ENCODE measurements at places on chromosomes 2 and 18.

DNA sequence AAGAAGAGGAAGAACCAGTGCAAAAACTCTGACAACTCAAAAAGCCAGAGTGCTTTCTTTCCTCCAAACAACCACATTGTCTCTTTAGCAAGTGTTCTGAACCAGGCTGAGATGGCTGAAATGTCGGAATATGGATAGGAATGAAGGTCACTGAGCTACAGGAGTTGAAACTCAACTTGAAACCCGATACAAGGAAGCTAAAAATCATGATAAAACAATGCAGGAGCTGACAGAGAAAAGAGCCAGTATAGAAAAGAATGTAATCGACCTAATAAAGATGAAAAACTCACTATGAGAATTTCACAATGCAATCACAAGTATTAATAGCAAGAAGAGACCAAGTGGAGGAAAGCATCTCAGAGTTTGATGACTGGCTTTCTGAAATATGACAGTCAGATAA, 15.0 kb upstream of the EIF2AK3 start:
- DNase-seq: no peak

GRCh38 chr2:20453087-20453486, 6.2 kb downstream of the RHOB start:
- DNase-seq: no peak

DNA sequence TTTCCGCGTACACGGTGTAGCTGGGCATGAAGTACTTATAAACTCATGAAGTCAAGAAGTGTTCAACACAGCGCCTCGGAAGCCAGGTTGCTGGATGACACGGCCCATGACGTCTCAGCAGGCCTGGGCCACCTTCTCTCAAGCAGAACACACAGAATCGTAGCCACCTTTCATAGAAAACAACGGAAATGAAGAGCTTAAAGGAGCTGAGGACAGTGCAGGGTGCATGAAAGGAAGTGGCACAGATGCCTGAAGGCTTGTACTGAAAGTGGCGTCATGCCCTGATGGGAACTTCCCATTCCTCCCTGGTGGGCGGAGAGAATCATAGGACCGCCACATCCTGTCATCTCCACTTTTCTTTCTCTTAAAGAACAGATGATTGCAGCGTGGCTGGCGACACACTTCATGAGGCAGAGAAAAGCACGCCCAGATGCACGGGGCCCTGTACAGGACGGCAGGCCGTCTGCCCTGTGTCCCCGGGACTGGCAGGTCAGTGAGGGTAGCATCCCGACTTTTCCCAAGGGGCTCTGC, 31.1 kb downstream of the HDAC4 start:
- no peak for DNase-seq

- no peak for DNase-seq
Measured at GRCh38 chr2:232310121-232310520, 68.4 kb upstream of the ALPP start.

DNA sequence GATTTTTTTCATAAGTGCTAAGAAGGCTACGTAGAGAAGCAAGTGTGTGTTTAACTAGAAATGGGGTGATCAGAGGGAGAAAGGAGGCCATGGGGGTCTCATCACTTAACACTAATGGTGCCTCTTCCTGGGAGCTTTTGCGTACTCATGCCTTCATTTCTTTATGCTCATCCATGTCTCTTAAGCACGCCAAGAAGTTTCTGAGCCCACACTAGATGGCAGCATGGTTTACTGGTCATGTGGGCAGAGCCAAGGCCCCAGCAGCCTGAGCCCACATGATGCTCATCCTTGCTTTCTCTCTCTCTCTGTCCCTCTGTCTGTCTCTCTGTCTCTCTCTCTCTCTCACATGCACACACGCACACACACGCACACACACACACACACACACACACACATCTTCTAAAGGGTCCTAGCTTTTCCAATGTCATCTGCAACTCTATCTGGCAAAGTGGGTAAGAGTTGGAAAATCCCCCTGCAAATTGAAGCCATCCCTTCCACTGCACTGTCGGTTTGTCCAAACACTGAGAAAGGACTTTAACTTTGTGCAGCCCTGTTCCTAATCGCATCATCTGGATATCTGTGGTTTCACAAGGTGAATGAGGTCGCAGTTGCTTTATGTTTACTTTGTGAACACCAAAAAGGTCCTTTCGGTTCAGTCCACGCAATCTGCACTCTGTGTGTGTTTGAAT, 137.1 kb upstream of the CCDC68 start:
- DNase-seq: peak; percentile 32

- DNase-seq: no peak
Measured at GRCh38 chr2:40734797-40735196, 282.9 kb upstream of the SLC8A1 start.

- DNase-seq: no peak
Measured at GRCh38 chr18:62175521-62175920, 11.3 kb downstream of the PIGN start.

DNA sequence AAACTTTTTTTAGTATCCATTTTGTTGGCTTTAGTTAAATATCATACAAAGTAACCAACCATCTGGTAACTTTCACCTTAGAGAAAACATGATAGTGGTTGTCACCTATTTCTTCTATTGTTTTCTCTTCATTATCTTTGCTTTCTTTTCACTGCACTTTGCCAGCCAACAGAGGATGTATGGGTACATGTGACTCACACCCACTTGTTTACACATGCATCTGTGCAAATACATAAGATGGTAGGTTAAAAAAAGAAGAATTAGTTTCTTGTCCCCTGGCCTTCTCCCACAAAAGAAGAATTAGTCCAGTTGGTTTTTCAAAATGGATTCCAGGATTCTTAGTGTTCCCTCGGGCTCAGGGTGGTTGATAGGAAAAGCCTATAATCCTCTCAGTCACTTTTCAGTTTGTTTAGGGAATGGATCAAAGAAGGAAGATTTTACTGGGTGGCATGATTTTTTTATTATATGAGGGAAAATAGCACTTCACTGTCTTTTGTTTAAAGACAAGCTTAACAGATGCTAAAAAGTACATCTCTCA, 46.6 kb downstream of the CDK15 start:
- DNase-seq: no peak

GRCh38 chr18:47993409-47993808, 63.0 kb upstream of the SMAD2 start:
- no peak for DNase-seq
